ENCODE measurements at places on chromosomes 7 and 10.

DNA sequence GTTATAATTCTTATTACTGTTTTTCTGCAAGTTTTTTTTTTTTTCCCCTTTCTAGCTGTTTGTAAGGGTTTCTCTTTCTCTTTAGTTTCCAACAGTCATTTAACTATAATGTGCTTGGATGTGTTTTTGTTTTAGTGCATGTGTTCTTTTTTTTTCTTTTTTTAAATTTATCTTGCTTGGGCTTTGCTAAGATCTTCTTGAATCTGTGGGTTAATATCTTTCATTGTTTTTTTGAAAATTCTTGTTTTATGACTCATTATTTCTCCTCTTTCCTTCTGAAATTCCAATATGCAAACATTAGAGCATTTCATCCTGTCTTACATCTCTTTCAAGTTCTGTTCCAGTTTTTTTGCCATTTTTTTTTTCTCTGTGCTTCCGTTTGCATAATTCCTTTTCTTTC, 5.7 kb upstream of the HK1 start:
- DNase-seq: no peak

DNA sequence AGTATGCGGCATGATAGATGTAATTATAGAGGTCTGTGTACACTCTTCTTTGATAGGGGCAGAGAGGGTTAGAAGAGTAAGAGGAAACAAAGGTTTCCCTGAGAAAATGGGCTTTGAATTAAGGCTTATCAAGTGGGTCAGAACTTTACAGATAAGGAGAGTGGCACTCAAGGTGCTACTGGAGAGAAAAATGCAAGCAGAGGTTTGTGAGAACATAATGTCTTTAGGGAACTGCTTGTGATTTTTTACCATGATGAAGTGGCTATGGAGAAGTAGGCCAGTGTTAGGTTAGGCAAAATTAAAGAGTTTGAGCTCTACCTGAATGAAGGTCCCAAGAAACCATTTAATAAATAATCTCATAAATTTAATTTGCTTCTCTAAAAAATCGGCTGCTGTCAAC, 14.3 kb downstream of the STARD3NL start:
- no peak for DNase-seq

DNA sequence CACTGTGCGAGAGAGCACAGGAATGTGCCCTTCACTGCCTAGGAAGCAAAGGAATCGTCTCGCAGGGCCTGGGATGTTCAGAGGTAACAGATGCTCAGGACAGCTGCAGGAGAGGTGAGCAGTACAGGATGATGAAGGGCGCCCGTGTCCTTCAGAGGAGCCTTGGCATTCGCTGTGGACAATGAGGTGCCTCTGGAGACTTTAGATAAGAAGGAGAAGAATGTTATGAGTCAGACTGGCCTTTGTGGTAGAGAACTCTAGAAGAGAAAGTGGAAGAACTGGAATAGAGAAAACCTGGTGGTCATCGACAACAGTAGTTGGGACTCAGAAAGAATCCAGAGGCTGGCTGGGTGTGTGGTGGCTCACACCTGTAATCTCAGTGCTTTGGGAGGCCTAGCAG, 64.4 kb upstream of the LEP start:
- no peak for DNase-seq

- no peak for DNase-seq
These were observed 135.2 kb upstream of the C1QL3 start for GRCh38 chr10:16656895-16657294.

DNA sequence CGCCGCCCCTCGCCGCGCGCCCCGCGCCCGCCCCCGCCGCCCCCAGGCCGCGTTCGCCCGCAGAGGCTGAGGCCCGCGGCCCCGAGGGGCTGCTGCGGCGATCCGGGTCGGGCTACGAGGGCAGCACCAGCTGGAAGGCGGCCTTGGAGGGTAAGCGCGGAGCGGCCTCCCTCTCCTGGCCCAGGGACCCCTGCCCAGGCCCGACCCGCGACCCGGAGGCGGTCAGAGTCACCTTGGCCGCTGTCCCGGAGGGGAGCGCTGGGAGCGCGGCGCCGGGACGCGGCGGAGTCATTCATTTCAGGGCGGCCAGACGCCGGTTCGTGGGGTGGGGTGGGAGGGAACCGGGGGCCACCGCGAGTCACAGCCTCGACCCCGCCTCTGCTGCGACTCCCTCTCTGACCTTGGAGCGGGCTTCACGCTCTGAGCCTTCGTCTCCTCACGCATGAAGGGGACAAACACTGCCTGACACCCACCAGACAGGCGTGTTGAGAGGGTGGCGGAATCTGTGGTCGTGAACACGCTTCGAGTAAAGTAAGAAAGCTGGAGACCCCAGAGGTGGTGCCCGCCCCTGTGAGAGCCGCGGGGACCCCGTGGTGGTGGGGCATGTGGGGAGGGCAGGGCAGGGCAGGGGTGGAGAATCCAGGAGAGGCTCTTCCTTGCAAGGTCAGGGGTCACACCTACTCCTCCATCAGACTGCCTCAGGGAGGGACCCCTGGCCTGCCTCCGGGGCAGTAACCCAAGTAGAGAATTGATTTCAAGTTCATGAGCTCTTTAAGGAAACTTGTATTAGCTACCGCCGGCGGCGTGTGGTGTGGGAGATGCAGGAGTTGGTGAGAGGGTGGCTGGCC, 707 bp downstream of the CLEC2L start:
- no peak for DNase-seq

DNA sequence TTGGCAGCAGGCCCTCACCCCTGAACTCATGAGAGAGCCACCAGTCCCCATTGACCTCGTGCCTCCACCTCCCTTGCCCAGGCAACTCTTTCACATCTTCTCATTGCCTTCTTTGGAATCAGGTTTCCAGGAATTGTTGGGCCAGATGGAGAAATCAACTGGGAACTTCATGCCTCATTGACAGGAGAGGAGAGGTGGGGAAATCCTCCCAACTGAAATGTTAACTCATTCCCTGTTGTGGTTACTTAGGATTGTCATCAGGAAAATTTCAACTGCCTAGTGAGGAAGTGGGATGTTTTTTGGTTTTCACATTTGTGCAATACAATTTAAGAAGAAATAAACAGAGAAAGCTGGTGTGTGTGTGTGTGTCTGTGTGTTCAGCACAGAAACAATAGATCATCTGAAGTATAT, 106.6 kb upstream of the INHBA start:
- DNase-seq: no peak

GRCh38 chr7:157457355-157458253, 120.8 kb downstream of the DNAJB6 start:
- no peak for DNase-seq

GRCh38 chr7:21029006-21029405, 242.3 kb upstream of the SP8 start:
- no peak for DNase-seq

GRCh38 chr7:141017555-141017954, 2.8 kb upstream of the MRPS33 start:
- DNase-seq: no peak

DNA sequence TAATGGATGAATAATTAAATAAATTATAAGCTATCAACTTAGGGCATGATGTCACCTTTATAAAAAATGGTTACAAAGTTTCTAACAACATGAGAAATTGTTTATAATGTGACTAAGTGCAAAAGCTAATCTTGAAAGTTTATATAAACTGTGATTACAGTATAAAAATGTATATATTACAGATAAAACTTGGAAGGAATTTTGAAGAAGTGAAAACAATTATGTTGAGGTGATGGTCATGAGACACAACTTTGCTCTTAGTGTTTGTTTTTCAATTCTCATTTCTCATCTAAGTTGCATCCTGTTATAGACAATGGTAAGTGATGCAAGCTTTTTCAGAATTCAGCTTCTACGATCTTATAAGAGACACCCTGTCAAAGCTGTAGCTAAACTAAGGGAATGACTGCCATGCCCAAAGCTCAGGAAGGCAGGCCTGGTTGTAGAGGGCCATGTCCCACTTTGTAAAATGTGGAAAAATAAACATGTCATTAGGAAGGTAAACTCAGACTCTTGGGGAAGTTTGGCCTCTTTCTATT, 23.9 kb downstream of the MACC1 start:
- DNase-seq: no peak

- no peak for DNase-seq
These were observed 2.7 kb downstream of the LRRC20 start for GRCh38 chr10:70379581-70380176.

GRCh38 chr10:33521062-33521461, 186.6 kb upstream of the NRP1 start:
- DNase-seq: no peak

DNA sequence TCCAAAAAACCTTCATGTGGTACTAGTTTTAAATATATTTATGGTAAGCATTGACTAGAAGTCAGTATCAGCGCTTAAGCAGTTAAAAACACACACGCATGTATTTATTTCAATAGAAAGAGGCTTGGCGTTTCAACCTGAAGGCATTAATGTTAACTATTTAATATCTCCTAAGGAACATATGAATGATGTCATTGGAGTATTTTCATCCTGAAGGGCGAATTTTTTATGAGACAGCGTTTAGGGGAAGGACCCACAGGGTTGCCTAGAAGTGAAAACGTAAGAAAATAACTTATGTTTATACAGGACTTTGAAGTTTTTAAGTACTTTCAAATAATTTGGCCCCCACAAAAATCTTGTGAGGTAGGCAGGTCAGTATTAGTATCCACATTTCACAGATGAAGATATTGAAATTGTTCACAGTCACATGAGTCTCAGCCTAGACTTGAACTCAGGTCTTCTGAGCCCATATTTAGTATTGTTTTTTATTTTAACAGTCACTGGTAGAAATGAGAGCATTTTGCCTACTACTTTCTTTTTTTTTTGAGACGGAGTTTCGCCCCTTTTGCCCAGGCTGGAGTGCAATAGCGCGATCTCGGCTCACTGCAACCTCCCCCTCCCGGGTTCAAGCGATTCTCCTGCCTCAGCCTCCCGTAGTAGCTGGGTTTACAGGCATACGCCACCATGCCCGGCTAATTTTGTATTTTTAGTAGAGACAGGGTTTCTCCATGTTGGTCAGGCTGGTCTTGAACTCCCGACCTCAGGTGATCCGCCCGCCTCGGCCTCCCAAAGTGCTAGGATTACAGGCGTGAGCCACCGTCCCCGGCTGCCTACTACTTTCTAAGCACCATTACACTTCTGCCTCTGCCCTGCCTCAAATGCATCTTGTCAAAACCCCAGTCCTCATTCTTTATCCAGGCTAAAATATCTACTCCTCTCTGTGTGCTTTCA, 1.8 kb downstream of the SLK start:
- no peak for DNase-seq

- no peak for DNase-seq
These were observed 30.4 kb downstream of the CNTNAP2 start for GRCh38 chr7:146146831-146147486.

DNA sequence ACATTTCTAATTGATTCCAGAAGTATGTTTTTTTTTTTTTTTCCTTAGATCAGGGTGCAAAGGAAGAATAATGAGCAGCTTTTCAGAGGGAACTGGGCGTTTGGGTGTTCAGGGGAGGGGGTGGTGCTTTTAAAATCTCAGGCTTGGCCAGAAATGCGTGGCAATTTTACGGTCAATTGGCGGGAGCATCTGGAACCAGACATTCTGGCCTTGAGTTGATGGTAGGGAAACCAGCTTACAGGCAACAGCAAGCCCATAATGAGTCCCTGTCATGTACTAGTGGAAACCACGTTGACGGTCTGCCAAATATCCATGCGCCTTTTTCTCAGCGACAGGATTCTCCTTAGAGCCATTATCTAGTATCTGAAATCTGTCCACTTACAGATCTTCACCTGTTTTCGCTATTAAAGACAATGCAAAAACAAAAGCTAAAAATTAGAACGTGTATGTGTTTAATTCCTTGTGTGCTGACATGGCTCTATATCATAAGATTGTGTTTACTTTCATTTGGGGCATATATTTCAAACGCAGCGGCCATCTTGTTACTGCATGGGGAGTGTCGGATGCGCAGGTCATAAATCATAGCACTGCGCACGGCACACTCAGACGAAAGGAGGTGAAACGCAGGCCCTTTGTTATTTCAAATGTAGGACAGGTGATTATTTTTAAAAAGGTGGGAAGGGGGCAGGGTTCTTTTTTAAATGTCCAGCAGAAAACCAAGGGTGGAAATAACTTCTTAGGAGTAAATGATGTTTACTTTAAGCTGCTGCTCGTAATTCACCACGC, 209.2 kb downstream of the AGMO start:
- no peak for DNase-seq

DNA sequence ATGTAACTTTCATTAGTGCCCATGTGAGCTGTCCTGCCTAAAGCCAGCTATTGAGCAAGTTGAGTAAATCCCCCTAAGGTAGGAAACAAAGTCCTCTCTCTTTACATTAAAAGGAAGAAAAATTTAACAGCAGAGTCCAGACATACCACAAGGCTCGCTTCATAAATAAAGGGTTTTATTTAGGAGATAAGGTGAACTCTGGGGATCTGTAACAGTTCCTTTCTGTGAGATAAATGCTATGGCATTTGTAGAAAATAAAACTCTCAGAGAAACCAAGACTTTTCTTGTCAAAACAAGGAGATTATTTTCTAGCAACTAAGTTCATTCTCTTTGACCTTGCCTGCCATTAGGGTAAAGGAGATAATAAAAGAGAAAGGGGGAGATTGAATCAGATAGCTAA, 32.3 kb upstream of the LYZL1 start:
- no peak for DNase-seq

- DNase-seq: no peak
These were observed 1.8 kb downstream of the CCT6A start for GRCh38 chr7:56053379-56053778.

- DNase-seq: no peak
These were observed 35.2 kb upstream of the RELN start for GRCh38 chr7:104024632-104025031.

GRCh38 chr10:86648704-86649427, 5.5 kb upstream of the OPN4 start:
- no peak for DNase-seq

- DNase-seq: no peak
These were observed 31.7 kb downstream of the AP5Z1 start for GRCh38 chr7:4806983-4807597.

DNA sequence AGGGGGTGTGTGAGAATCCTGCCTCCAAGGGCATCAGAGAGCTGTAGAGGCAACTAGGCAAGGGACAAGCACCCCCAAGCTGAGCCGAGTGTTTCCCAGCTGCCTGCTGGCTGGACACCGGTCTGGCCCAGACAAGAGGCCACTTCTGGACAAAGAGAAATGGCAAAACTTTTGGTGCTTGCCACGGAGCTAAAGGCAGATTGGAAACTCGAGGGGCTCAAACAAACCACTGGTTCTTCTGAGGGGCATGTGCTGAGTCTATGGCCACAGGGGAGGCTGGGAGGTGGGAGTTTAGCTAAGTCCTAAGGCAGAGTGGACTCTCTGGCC, 66.5 kb upstream of the INPP5A start:
- no peak for DNase-seq

All from activated naive CD4-positive, alpha-beta T cell treated with anti-CD3 and anti-CD28 coated beads, Interleukin-2, amount 50 U/mL, for 16 hours (primary cell).